ENCODE measurements at places on chromosomes 4 and X.
A peak's percentile ranks its signal among the peaks of the same experiment; 100 is the strongest.

DNA sequence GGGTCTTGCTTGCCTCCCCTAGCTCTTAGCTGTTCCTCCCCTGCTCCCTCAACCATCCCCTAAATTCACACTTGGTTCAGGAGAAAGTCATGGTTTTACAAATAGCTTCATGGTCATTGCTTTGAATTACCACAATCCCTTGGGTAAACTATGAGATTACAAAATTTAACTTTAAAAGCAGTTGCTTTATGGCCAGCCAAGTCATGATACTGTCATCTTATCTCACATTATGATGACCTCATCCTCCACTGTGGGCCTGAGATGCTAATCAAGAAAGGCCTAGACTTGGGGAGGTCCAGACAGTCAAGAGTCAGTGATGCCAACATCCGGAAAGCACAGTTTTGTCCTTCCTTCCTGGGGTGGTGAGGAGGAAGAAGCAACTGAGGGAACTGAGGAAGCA lies 10.5 kb upstream of the FGF16 start:
- no peak for DNase-seq

GRCh38 chr4:168560184-168561180 lies 63.6 kb downstream of the PALLD start:
- no peak for DNase-seq

- DNase-seq: no peak
Observed at GRCh38 chrX:2709556-2709955, 18.5 kb downstream of the CD99 start.

- no peak for DNase-seq
Observed at GRCh38 chrX:46208225-46208854, 336.9 kb downstream of the ZNF674 start.

DNA sequence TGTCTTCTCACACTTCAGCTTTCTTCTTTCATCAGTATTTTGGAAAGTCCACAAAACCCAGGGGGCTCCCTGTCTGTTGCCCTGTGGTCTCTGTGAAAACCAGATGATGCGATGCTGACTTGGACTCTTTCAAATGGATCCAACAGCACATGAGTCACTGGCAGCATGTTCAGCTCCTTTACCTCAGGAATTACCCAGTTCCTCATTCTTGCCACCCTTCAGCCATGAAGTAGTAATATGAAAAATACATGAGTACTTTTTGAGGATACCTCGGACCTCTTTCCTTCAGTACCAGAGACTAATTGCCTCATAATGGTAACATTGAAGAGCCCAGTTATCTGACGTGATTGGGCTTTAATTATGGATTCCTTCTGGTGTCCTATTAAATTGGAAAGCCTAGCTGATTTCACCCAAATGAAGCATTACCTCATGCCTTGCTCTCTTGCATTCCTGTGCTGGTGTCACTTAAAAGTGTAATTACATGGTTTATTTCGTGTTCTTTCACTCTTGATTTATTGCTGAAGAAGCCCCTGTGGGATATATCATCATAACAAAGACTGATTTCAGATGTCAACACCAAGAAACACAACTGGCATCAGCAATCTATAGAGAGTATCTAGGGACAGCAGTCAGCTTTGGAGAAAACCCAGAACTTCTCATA lies 63.4 kb downstream of the NFKB1 start:
- DNase-seq: peak; percentile 82

GRCh38 chr4:40991908-40992307 lies 222.4 kb downstream of the APBB2 start:
- DNase-seq: no peak

DNA sequence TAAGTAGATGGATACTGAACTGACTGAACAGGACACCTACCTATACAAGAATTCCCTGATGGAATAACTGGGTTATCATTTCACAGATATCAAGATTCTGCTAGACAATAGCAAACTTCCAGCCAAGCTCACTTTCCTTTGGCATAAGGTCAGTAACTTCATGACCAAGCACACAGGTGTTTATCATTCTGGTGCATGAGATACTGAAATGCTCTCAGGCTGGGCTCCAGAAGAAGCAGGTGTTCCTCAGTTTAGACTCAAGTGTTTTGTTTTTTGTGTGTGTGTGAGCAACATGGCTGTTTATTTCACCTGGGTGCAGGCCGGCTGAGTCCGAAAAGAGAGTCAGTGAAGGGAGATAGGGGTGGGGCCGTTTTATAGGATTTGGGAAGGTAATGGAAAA lies 201.5 kb upstream of the SPOCK3 start:
- no peak for DNase-seq

- DNase-seq: no peak
Observed at GRCh38 chrX:44871931-44872820, 812 bp upstream of the KDM6A start.

- DNase-seq: no peak
Observed at GRCh38 chr4:47669946-47670345, 167.9 kb downstream of the CORIN start.

GRCh38 chr4:3294401-3295241 lies 1.8 kb downstream of the RGS12 start:
- DNase-seq: no peak

DNA sequence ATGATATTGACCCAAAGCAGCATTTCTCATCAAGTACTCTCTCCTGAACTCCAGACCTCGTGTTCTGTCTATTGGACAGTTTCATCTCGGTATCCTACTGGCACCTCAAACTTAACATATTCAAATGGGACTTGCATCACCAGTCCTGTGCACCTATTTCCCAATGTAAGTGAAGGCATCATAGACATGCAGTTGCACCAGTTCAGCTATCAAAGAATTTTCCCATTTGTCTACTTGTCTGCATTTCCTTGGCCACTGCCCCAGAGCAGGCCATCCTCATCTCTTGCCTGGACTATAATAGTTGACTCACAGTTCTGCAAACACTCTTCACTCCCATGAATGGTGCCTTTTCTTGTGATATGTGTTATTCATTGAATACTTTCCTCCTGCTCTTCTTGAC lies 11.3 kb upstream of the LIMCH1 start:
- DNase-seq: no peak

DNA sequence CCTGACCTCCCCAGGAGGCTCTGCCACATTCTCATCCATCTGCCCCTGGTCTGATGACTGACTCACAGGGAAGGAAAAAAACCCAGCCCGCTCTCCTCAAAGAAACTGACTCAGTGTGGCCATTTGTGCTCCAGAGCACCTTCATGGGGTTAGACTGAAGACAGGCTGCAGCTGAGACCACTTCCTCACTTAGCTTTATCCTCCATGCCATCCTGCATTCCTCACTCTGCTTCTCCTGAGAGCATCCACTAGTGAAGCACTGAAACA lies 35.9 kb upstream of the HPSE start:
- no peak for DNase-seq

DNA sequence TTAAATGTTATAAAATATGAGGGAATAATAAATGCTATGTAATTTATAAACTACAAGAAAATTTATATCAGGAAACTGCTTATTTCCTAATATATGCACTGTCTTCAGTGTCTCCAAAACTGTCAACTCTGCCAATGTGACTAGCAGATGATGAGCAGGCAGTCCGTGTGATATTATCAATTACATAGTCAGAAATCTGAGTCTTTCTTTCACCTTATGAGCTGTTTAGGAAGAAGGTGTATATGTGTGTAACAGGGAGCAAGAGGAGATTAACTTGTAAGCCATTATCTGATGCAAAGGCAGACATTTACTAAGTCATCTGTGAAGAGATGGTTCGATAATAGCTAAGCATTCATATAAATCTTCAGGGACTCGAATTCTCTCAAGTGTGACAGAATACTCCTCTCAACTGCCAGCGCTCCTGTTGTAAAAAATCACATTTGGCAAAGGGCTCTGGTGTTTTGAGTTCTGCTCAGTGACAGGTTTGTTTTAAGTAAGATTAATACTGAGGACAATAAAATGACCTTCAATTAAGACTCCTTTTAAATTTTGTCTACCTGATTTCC lies 79.7 kb downstream of the SNCA start:
- DNase-seq: no peak

DNA sequence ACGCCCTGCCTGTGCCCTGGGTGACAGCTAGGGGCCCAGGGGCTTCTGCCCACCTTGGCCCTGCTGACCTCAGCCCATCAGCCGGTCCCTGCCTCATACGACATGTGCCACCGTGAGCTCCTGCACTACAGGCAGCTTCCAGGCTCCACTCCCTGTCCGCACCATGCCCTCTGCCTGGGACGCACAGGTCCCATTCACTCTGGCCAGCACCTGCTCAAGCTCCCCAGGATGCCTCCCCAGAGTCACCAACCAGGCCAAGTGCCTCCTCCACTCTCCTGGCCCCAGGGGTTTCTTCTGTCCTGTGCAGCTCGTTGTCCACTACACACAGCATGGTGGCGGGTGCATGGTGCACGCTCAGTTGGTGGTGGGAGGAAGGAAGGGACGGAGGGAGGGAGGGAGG lies 20.2 kb upstream of the MRFAP1 start:
- no peak for DNase-seq

- no peak for DNase-seq
Observed at GRCh38 chrX:101693476-101693875, 33.8 kb upstream of the ARMCX2 start.

DNA sequence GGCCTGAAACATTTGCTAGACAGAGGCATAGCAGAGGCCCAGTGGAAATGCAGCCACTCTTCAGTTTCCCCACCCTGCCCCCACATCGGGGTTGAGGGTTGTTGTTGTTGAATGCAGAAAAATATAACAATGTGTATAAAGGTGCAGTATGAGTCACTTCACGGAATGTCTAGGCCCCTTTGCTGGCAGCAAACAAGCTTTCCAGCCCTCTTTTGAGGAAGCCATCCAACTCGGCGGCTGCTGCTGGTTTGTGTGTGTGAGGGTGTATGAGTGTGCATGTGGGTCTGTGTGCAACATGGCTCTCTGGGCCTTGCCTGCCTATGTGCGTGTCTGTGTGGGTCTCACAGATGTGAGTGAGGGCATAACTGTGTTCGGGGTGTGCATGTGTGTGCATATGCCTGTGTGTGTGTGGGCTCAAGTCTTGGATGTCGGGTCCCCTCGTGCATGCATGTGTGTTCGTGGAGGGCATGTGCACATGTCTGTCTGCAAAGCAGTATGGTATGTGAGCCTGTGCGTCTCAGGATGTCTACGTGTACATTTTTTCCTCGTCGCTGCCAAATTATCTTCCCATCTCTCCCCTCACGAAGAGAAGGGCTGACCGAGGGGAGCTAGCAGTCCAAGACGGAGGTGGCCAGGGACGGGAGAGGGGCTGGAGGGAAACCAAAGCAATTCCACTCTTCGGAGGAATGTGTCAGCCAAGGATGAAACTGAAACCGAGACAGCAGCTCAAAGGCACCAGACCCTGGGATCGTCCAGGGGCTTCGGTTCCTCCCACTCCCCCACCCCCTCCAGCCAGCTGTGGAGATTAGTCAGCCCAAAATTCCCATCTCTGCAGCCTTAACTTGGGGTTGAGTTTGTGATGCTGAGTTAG lies 8.4 kb upstream of the ELF4 start:
- peak; percentile 65 for DNase-seq

- no peak for DNase-seq
Observed at GRCh38 chr4:138611721-138612120, 369.6 kb upstream of the SLC7A11 start.

DNA sequence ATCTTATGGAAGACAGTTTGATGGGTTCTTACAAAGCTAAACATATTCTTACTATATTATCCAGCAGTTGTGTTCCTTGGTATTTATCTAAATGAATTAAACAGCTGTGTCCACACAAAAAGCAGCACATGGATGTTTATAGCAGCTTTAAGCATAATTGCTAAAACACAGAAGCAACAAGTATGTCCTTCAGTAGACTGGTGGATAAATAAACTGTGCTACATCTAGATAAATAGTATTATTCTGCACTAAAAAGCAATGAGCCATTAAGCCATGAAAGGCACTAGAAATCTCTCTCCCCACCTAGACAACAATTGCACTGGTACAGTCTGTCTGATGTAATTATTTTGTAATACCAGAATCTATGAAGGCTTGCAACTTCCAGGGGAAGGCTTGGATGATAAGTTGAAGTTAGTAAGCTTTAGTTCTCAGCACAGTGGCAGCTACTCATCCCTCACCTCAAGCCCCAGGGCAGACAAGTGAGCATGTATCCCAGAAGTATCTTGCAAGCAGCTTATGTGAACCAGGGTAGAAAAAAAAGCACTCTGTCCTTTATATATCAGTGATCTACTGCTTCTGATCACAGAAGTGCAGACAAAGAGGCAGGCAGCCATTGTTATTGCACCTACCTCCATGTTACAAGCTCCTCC lies 36.9 kb downstream of the WDR17 start:
- DNase-seq: no peak

GRCh38 chrX:123274796-123275195 lies 90.7 kb downstream of the GRIA3 start:
- DNase-seq: no peak

DNA sequence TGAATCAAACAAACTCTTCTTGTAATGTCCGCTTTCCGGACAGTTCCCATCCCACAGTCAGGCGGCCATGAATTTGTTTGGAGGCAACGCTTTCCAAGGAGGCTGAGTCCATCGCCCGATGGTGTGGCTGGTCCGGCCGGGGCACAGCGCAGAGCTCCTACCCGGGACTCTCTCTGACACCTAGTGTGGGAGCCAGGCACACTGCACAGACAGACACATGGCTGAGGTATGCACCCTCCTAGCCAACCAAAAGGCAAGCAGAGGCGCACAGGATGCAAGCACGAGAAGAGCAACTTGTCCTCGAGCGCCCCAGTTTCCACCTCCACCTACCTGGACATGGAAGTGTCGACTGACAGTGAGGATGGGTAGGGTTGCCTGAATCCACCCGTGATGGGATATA lies 87.5 kb downstream of the LEF1 start:
- DNase-seq: no peak

GRCh38 chr4:38695809-38696208 lies 31.8 kb downstream of the KLF3 start:
- DNase-seq: no peak

- DNase-seq: no peak
Observed at GRCh38 chrX:48504261-48504660, 4.5 kb upstream of the PORCN start.

DNA sequence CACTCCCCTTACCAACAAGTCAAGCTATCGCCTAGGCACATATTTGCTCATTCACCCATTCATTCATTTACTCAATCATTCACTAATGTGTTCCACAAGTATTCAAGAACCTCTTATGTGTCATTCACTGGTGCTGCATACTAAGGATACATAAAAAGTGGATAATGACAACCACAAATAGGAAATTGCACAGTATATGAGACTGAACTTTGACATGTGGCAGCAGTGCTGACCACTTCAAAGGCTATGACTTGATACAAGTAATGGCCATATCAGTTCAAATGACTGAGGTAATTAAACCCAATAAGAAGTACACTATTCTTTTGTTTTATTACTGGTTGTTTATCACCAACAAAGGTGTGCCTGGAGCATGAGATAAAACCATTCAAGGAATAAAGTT lies 282.5 kb downstream of the KLHL13 start:
- no peak for DNase-seq

- DNase-seq: no peak
Observed at GRCh38 chrX:48474127-48474526, 1.9 kb upstream of the FTSJ1 start.

- DNase-seq: no peak
Observed at GRCh38 chr4:786861-787300, 39.0 kb downstream of the CPLX1 start.
